Stimulated activated CD8-positive, alpha-beta memory T cell treated with anti-CD3 and anti-CD28 coated beads, Interleukin-7, amount 100 ng/mL, for 24 hours (primary cell): ENCODE measurements at places on chromosomes 3 and 15.
A peak's percentile ranks its signal among the peaks of the same experiment; 100 is the strongest.

DNA sequence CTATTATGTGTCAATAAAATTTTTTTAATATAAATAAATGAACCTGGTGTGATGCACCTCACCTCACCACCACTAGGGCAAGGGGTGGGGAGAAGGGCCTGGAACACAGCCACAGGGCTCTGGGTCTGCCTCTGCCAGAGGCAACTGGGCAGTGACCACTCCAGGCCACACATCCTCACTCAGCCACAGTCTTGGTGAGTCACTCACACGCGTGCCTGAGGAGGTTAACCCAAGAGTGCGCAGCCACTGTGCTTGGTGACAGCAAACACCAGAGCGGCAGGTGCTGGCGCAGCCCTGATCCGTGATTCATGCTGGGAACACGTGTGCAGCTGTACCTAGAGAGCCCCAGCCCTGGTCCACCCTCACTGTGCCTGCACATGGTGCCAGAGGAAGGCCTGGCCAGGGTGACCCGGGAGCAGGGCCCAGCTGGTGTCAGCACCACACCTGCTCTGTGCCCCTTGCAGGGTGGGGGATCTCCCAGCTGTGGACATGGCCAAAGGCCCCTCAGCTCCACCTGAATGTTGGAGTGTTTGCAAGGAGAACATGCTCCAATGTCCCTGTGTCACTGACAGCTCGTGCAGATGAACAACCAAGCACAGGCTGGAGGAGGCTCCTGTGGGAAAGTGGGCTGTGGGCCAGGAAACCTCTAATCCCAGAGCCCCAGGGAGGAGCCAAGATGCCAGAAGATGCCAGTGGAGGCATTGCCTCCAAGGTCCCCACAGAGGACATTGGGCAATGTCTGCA, 2.1 kb downstream of the SLC41A3 start:
- DNase-seq, result no peak

DNA sequence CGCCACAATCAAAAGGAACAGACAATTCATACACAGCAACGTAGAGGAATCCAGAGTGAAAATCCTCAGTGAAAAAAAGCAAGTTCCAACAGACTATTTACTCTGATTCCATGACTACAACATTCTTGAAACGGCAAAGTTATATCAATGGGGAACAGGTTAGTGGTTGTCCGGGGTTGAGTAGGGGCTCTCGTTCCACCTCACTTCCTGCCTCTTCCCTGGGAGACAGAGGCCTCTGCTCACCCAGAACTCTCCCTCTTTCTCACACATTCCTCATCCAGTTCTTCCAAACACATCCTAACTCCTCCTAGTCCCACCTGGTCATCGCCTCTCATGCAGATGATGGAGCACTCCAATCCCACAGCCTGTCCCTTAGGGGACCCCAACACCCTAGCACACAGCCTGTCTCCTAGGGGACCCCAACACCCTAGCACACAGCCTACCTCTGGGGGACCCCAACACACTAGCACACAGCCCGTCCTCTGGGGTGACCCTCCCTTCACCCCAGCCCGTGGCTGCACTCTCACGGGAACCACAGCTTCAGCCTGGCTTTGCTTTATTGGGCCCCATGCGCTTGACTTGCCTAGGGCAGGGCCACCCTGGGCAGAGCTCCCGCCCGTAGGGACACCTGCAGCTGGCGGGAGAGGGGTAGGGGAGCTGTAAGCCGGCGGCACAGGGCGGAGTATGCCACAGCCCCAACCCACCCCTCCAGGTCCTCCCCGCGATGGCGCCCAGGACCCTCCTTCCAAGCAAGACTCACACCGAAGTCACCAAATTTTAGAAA, 5.2 kb downstream of the OCA2 start:
- DNase-seq, result no peak

GRCh38 chr15:51202783-51203182, 108.1 kb upstream of the TNFAIP8L3 start:
- DNase-seq, result no peak

DNA sequence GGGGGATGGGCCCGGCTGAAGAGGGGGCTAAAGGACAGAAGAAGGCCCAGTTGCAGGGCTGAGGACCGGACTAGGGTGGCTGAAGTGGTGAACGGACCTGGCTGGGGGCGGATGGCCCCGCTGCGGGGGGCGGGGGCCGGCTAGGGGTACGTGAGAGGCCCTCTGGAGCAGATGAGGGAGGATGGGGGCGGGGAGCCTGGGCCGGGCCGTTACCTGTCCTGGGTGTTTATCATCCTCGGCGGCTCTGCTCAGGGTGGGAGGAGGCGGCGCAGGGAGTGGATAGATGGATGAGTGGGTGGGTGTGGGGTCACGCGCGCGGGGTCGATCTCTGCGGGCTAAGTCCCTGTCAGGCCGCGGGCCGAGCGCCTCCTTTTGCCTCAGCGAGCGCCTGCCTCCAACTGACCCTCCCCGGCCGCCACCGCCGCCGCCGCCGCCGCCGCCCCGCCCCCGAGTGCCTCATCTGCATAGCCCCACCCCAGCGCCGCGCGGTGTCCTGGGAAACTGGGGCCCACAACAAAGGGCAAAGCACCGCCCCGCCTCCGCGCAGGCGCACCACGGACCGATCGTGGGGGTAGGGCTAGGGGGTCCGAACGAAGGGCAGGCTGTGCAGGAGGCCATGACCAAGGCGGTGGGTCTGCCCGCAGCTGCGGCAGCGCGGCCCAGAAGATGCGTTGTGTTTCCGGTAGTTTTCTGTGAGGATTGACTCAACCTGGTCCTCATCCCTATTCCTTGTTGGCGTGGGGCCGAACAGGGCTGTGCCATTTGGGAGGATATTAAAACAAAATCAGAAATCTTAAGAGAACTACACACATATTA, 72.4 kb downstream of the RBPMS2 start:
- peak; percentile 91 for DNase-seq

DNA sequence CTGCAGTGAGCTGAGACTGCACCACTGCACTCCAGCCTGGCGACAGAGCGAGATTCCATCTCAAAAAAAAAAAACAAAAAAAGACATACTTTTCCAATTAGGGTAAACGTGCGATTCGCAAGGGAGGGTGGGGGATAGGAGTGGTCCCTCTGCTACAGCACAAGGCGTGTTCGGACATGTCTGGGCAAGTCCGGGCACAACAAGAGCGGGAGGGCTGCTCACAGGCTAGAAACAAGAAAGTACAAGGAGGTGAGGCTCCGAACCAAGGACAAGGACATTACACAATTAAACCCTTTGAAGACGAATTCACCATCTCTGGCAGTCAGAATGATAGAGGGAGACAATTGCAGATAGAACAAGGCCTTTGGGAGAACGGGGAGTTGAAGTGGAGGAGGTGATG, 32.2 kb upstream of the BCL2A1 start:
- DNase-seq, result no peak

DNA sequence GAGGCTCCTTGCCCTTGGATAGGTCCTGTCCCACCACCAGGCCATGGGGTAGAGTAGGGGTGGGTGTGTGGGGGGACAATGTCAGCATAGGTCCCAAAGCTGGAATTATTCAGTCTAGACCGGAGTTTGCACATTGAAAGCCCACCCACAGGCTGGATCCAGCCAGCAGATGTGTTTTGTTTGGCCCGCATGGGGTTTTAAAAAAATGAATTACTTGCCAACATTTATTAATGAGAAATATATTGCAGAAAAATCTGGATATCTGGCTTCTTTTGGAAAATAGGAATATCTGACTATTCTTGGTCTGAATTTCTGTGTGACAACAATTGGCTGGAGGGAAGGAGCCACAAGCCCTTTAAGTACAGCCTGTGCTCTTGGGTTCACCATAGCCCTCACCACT, 17.3 kb upstream of the LRIG1 start:
- DNase-seq, result no peak

GRCh38 chr3:18124501-18124900, 300.6 kb downstream of the SATB1 start:
- no peak for DNase-seq

- DNase-seq, result no peak
Observed at GRCh38 chr3:17946619-17947018, 204.2 kb upstream of the TBC1D5 start.

- no peak for DNase-seq
Observed at GRCh38 chr3:19738846-19739245, 195.2 kb downstream of the EFHB start.

- no peak for DNase-seq
Observed at GRCh38 chr15:65192016-65192415, 6.9 kb upstream of the CLPX start.

- DNase-seq, result no peak
Observed at GRCh38 chr15:71753346-71753745, 57.0 kb upstream of the NR2E3 start.

DNA sequence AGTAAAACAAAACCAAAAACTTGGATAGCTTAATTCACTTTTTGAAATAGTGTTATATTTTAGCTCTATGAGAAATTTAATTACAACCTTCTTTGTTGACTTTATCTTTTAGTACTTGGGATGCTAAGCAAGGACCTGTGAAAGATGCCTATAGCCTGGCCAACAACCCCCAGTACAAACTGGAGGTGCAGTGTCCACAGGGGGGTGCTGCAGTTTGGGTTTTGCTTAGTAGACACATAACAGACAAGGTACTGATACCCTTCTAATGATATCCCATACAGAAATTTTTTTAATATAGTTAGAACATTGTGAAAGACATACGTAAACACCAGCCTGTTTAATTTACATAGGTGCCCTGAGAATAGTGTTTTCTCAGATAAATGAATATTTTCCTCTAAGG, 35.3 kb downstream of the CAPN7 start:
- no peak for DNase-seq

DNA sequence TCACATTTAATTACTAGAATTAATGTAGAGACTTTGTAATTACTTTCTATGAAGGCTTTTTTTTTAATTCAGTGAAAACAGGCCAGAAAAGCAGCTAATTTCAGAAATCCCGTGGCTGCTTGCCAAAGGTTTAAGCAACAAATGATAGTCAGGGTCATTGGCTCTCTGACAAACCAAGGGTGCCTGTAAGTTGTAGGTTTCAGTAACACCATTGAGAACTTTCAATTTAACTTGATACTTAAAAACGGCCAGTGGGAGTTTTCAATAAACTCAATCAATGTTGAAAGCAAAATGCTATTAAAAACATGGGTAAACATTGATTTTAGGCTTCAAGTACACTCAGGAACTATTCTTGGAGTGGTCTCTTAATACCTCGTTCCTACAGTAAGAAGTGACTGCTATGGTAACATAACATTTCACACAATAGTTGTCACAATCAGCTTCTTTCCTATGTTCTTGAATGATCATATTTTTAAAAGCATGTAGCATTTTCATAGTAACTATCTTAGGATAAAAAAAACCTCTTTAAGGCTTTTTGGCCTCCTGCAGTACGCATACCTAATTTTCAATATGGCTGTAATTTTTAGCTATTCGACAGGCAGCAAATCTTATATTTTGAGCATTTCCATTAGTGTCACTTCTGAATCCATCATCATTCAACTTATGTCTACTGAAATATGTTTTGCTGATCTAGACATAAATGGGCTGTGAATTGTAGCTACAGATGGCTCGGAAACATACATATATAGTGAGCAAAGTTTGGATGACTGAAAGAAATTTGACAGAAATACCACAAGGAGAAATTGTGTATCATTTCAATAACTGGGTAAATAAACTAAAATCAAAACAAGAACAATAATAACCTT, 592.1 kb upstream of the GBE1 start:
- DNase-seq, result no peak

DNA sequence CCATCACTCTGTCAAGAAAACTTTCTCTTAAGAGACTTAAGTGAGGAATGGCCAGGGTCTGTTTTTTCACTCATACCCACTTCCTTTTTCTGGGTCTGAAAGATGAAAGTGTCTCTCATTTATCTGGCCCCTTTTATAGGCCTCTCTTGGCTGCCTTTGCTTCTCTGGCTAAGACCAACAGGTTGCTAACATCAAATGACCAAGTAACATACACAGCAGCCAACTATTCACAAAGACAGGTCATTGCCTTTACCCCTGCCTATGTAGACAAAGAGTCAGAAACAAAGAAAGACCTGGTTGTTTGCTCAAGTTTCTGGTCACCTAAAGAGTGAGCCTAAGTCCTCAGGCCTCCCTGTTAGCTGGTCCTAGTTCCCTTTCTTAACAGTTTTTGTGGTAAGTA, 24.0 kb upstream of the CSTA start:
- DNase-seq, result no peak

DNA sequence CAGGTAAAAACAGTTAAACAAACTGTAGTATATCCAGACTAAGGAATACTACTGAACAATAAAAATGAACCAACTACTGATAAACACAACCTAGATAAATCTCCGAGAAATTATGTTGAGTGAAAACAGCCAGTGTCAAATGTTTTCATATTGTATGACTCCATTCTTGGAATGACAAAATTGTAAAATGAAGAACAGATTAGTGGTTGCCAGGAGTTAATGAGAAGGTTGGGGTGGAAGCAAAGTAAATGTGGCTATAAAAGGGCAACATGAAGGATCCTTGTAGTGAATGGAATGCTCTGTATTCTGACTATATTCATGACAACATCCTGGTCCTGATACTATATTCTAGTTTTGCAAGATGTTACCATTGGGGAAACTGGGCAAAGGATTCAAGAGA, 27.5 kb upstream of the ACKR4 start:
- no peak for DNase-seq

DNA sequence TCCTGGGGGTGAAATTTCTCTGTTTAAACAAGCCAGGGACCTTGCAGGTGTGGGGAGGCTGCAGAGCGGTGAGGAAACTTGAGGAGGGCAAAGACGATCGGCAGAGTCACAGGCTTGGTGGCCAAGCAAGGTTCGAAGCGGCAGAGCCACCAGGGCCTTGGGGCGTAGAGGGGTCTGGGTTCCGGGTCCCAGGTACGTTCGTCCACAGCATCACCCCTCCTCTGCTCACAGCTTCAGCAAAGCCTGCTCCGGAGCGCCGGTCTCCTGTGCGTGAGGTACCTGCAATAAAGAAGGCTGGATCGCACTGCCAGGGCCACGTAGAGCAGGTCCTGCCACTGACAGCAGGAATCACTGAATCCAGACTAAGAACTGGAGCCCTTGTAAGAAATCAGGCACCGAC, 66.8 kb upstream of the PCSK6 start:
- no peak for DNase-seq
